CD4-positive, alpha-beta T cell treated with Interleukin-15 for 4 hours (primary cell): ENCODE measurements at places on chromosomes 3 and 15.

- no peak for DNase-seq
Observed at GRCh38 chr3:39185959-39186691, 6.3 kb downstream of the XIRP1 start.

DNA sequence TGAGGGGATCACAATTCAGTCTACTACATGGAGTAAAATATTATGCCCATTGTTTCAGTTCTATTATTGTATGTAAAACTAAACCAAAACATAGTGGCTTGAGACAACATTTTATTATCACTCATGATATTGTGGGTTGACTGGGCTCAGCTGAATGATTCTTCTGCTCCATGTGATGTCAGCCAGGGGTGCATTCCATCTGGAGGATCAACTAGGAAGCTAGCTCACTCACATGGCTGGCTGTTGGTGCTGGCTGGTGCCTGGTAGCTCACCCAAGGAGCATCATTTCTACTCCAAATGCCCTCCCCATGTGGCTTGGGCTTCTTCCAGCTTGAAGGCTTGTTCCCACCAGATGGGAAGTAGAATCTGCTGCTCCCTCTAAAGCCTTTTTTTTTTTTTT lies 51.8 kb upstream of the CLRN1 start:
- DNase-seq, result no peak

DNA sequence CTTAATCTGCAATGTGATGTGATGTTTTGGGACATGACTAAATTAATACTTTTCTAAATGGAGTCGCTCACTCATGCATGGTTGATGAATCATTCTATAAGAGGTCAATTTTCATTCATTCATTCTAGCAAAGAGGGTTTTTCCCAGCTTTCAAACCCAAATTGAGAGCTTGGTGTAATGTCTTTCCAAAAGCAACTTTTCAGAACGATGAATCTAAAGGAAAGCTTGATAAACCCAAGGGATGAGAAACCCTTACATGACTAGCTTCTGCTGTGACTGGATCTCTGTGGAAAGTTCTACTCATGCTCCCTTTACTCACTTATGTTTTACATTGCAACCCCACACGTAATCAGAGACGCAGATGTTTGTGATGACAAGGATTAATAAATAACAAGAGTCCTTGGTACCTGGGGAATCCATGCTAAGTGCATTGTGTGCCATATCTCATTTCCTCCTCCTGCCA lies 47.7 kb downstream of the PDZRN3 start:
- no peak for DNase-seq

DNA sequence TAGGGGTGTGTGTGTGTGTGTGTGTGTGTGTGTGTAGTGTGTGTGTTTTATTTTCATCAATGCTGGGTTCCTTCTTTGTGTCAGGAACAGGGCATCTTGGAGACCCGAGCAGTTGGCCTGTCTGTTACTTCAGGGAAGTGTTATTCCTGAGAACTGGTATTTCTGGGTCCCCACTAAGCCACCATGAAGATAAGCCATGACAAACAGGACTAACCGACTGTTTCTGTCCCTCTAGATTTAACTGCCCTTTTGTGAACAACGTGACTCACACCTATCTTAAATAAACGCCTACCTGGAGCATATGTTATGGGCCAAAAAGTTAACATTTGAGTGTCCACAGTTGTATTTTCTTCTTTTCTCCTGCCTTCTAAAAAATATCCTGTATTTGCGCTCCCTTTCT lies 19.5 kb downstream of the SIDT1 start:
- no peak for DNase-seq

DNA sequence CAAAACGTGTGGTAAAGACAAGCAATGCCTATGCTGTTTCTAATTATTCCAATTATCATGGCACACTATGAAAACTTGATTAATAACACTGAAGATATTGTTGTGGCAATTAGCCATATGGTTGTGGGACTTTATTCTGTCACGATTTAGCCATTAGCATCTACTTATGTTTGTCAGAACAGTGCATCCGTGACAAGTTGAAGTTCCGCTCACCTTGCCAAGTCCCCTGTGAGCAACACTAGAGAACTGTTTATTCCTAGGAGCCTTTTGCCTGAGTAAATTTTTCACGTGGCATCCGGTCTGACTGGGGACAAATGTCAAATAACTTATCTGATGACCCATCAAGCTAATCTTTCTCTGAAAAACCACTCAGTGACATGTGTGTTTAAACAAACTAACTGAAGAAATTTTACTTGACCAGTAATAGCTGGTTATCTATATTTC lies 403.3 kb downstream of the TBC1D5 start:
- DNase-seq, result no peak

- no peak for DNase-seq
Observed at GRCh38 chr3:8239095-8239494, 262.5 kb upstream of the LMCD1 start.

- no peak for DNase-seq
Observed at GRCh38 chr3:111352585-111352984, 189.4 kb upstream of the CD96 start.

DNA sequence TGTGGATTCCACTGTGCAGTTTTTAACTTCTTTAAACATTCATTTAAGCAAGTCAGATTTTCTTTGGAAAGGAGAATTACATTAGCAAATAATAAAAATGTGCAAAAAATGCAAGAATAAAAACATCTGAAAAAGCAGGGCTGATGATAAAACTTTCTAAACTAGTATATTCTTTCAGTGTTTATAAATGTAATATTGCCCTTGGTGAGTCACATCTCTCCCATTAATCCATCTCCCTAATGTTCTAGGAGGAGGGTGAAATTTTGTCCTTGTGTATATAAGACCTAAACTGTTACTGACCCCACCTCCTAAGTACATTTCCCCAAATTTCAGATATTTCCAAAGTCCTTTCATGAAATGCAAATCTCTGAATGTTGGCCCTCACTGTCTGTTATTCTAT lies 28.5 kb upstream of the DCUN1D1 start:
- DNase-seq, result no peak

DNA sequence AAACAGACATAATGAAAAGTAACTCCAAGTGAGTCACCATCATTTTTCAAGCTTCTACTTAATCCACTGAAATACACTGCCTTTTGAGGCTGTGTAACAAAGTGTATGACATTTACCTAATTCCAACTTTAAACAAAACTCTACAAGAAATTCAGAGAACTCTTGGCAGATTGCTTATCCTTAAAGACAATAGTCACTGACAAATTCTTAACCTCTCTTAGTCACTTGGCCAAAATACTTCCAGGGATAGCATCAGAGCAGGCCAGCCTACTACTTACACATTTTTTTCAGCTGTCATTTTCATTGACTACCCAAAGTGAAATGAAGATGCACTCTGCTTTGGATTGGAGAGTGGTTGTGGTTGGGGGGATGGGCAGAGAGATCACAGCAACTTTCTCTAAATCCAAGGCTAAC lies 3.6 kb downstream of the WWTR1 start:
- no peak for DNase-seq

DNA sequence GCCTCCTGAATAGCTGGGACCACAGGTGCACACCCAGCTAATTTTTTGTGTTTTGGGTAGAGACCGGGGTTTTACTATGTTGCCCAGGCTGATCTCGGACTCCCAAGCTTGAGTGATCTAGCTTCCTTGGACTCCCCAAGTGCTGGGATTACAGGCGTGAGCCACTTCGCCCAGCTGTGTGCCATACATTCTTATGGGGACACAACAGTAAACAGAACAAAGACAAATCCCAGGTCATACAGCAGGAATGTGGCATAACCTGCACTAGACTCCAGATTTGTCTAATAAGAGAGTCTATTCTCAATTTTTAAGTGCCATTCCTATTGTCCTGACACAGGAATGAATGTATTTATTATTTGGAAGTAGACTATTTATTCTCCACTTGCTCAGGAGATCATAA lies 17.6 kb downstream of the ARL6IP5 start:
- no peak for DNase-seq

- no peak for DNase-seq
Observed at GRCh38 chr3:84223512-84223911, 735.3 kb upstream of the CADM2 start.

DNA sequence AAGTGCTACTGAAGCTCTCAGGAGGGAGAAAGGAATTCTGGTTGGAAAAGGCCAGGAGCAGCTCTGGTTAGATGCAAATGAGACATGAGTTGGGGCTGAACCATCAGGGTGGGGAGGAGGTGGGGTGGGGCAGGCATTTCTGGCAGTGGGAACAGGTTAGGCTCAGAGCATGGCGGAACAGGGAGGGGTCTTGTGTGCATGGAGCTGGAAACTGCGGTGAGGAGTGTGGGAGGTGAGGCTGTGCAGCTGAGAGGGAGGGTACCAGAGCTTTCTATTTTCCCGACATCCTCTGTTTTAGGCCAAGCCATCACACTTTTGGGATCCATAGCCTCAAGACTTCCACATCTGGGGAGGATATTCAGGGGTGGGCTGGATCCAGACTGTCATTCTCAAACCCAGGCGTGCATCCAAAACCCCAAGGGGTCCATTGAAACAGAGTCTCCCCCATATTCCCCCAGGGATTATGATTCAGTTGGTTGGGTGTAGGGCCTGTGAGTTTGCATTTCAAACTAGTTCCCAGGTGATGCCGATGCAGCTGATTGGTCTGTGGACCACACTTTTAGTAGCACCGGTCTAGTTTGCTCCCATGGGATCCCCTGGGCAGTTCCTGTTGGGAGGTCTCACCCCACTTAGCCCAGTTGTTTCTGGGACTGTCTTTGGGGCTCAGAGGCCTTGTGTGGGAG lies 100.9 kb upstream of the TLE3 start:
- DNase-seq, result no peak

DNA sequence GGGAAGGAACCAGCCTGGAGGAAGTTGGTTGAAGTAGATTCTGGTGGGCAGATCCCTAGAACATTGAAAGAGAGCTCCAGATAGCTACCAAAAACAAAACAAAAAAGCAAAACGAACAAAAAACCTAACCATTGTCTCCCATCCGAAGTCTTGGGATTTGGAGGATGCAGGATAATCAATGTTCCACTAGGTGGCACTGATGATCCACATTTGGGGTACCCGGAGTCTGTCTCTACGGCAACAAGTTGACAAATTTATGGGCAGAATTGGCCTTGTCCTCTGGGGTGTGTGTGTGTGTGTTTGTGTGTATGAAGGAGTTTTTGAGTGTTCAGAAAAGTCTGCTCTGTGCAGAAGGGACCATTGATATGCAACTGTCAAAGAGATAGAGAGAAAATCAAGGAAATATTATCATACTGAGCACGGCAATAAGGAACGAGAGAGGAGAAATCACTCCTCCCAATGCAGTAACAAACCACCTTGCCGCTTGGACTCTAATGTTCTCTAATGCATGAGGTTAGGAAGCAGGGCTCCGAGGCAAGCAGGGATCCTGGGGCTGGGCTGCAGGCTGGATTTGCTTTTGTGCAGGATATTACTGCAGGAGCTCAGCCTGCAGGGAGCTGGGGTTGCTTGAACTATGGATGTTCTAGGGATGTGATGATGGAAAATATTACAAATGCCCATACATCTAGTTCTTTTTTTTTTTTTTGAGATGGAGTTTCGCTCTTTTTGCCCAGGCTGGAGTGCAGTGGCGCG lies 59.8 kb upstream of the KLHL25 start:
- peak; percentile 69 for DNase-seq

DNA sequence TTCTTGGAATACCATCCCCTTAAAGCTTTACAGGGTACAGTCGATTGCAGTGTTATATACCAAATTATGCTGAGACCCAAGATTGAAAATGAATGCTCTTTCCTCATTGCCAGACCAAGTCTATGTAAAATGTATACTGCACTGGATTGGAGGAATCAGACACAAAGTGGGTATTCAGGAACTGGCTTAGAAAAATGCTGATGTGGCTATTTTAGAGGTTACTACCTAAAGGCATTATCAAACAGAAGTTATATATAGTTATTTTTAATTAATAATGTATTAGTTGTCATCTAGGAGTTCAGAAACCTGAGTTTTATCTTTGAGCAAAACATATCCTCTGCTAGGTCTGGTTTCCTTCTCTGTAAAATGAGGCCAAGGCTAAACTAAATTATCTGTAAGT lies 3.6 kb upstream of the SPG21 start:
- no peak for DNase-seq

- DNase-seq, result no peak
Observed at GRCh38 chr15:43508421-43508820, 9.0 kb upstream of the MAP1A start.

DNA sequence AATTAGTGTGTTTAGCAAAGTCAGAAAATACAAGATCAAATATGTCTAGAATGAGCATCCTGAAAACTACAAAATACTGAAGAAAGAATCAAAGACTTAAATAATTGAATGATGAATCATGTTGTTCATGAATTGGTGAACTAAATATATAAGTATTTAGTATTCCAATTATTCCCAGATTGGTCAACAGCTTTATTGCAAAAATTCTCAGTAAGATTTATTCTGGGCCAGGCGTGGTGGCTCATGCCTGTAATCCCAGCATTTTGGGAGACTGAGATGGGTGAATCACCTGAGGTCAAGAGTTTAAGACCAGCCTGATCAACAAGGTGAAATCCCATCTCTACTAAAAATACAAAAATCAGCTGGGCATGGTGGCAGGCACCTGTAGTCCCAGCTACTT lies 250.0 kb upstream of the NECTIN3 start:
- DNase-seq, result no peak

DNA sequence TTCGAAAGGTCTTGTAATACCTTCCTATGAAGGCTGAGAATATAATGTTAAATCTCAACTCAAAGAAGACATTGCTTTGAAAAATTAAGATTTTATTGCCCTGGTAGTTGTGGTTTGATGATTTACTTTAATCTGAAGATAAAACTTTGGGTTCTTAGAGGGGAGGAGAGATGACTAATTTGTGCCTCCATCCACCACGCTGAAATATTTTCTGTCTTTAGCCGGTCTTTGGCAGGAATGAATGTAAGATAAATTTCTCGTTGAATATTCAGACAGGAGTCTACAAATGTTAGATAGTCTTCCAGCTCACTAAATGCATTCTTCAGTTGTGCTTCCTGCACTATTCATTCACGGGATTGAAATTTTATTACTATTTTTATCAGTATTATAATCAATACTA lies 844.3 kb upstream of the NR2F2 start:
- no peak for DNase-seq

- DNase-seq, result no peak
Observed at GRCh38 chr3:51992017-51992682, 3.5 kb downstream of the RPL29 start.

GRCh38 chr3:191366675-191367074 lies 36.3 kb upstream of the UTS2B start:
- DNase-seq, result no peak

DNA sequence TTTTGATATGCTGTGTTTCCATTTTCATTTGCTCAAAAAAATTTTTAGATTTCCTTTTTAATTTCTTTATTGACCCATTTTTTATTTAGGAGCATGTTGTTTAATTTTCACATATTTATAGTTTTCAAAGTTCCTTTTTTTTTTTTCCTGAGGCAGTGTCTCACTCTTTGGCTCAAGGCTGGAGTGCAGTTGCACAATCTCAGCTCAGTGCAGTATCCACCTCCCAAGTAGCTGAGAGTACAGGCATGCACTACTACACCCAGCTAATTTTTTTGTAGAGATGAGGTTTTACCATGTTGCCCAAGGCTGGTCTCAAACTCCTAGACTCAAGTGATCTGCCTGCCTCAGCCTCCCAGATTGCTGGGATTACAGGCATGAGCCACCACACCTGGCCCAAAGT lies 36.2 kb downstream of the PFN2 start:
- no peak for DNase-seq

- DNase-seq, result no peak
Observed at GRCh38 chr3:75985432-75985831, 200.1 kb upstream of the ZNF717 start.

- DNase-seq, result no peak
Observed at GRCh38 chr3:4808637-4809036, 170.6 kb upstream of the BHLHE40 start.
